ENCODE measurements at places on chromosomes 5 and 9.

DNA sequence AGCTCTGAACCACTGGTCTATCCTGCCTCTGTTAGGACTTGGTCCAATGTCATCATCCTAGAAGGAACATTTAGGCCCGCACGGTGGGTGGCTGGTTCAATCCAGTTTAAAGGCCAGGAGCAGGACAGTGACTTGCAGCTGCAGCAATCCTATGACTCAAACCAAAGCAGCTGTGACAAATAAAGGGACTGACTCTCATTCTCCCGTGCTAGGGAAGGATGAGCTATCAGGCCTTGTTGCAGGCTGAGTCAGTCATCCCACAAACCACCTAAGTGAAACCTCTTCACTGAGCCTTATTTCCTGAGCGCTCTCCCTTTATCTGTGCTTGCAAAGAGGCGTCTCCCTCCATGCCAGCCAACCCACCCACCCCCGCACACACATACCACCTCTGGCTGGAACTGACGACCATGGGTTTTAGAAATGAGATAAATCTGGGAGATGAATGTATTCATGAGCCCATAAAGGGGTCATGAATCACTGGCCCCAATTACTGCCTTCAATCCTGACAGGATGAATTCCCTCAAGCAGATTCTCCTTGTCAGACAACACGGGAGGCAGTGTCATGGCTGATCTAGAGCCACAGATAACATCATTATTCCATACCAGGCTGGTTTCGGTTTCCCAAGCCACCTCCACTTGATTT is 93.4 kb downstream of the KCNIP1 start:
- no peak for DNase-seq

GRCh38 chr9:126343271-126343700 is 16.7 kb downstream of the MVB12B start:
- no peak for DNase-seq

DNA sequence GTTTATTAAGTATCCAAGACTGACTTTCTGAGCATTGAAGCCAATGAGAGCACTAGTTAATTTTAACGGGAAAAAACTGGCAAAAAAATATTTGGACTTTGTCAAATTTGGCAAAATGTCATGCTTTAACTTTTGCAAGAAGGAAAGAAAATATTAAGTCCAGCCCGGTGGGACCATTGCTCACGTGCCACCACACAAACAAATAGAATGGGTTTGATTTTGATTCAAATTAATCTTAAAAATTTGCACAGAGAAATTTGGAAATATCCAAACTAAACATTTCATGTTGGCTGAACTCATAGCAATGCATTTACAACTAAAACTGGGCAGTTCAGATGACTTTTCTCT is 302.2 kb downstream of the EBF1 start:
- no peak for DNase-seq

DNA sequence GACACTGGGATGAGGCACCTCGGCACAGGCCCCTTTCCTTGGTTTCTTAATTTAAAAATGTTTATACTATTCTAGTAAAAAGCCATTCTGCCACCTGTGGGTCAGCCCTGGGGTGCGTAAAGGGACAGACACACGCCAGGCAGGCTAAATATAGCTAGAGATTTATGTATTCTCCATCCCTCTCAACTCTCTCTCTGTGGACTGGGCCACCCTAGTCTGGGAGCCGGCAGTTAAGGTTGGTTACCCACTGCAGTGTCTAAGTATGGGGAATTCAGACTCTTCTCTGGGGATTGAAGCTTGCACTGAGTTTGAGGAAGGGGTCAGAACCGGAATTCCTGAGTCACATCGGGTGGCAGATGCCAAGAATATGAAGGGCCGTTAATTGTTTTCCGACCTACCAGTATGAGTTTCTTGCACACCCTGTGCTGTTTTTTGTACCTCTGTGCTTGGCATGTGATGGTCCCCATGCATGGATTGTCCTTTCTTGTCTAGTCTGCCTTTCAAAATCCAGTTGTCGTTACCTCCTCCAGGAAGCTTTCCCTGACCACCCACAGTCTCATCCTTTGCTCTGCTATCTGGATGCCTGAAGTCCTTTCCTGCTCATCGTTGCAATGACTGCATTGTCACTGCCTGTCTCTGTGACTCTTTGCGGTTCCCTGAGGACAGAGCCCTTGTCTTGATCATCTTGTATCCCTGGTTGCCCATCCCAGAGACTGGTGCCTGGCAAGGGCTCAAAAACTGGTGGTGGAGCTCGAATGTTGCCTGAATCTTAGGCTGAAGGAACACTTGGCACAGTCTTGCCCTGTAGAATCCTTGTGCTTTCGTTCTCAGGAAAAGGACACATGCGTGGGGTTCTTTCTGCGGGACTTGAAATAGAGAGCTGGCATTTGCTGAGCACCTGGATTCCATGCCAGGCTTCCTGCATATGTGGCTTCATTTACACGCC is 2.1 kb downstream of the NEURL1B start:
- DNase-seq: no peak

DNA sequence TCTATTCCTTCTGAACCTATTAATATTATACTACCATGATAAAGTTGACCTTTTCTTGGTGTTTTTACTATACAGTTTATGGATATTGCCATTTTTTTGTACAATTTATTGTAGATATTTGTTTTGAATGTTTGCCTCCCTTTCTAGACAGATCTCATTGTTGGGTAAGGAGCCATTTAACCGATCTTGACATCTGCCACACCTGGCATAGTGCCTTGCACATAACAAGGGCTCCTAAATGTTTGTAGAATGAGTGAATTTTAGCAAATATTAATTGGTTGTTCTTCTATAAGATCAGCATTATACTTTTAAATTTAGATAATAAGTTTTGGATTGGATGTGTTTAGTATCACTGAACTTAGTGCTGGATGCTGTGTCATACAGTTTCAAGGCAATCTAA is 175.3 kb downstream of the GDNF start:
- DNase-seq: no peak
